Cerebellum (tissue), 4 donors: ENCODE measurements at places on chromosomes 12 and 14. TPM values are rescaled to one million over a fixed set of nuclear protein-coding genes. Genes with fewer than 3 reads are reported as not detected.

DNA sequence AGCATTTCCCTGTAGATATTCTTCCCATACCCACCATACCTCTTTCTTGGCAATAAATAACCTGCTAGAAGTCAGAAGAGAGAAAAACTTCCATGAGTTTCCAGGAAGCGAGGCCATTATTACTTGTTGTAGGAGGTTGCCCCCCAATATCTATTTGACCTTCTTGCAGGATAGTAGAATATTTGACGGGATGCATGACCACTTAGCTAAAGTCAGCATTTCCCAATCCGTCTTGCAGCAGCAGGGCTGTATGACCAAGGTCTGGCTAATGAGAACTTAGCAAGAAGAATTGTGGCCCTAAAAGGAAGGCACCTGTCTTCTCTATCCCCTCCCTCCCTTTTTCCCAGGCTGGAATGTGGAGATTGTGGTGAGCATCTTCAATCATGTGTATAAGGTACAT, 51.5 kb downstream of the NINJ2 start:
- no peak for DNase-seq

Gene CLEC6A
- total RNA-seq: not detected

DNA sequence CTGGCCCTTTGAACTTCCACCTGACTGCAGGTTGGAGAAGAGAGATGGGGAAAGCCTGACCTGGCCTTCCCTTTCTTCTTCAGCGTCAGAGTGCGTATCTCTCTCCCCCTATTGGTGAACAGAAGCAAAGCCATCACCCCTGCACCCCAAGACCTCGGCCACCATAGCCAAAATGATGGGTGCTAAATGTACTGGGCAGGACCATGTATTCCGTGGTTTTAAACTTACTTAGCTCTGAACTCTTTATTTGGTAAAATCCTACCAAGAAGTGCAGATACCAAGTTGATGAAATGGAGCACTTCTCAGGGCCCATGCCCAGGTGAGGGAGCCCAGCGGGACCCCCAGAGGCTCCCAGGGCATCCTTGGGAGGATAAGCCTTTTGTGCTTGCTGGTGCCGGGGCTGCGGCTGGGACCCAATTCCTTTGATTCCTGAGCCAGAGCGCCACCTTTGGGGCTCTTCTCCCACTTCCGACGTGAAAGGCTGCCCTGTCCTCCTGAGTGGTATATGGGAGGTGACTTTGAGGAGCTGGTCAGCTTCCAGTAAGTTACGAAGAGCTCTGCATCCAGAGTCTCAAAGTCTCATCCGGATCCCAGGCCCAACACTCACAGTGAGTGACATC, 9.4 kb downstream of the CCND2 start:
- DNase-seq: no peak

- no peak for DNase-seq
Observed at GRCh38 chr12:15728118-15728598, 61.0 kb downstream of the EPS8 start.

Gene DPF3
- total RNA-seq: 60.9 TPM

DNA sequence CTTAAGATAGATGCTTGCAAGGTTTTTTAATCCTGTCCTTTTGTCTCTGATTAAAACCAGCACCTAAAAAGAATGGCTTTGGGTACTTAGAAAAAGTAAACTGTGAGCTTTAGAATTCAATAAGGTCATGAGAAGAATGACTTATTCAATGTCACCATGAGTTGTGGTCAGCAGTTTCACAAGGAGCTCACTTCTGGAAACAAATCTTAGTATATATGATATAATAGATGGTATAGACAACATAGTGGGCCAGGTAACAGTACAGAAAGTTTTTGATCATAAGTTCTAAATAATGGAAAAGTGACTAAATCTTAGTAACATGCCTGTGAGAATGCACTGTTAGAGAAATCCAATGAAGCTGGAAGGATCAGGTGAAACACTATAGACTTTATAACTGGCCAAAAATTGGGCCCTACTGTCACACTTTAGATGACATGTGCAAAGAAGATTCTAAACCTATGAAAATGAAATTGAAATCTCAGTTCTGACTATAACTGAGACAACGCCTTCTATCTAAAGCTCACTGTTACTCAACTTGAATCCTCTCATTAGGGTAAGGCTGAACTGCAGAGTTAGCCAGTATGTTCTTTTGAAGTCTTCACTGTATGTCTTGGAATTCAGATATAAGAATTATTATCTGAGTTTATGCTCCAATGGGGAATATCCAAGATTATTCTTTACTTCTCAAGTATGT, 42.4 kb upstream of the RAD51AP1 start:
- no peak for DNase-seq

Gene RTRAF
- total RNA-seq: 56.3 TPM
